ENCODE measurements at places on chromosomes 4 and X.

GRCh38 chrX:118577041-118577440 lies 81.4 kb downstream of the DOCK11 start:
- DNase-seq, result no peak

GRCh38 chrX:155179346-155179997 lies 36.8 kb upstream of the VBP1 start:
- DNase-seq, result no peak

DNA sequence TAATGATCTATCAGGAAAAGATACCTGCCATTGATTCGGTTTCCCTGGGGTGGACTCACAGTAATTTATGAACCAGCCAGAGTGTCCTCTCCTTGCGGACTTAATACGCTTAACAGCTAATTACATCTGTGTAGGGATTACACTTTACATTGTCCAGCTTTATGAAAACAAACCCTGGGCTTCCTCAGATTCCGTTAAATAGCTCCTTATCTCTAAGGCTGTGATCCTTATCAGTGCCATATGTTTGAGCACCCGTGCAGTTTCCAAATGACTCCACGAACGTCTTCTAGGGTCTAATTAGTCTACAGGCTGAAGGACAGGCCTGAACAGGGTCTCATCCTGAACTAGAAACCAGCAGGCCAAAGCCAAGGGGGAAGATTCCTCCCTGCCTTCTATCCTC lies 56.9 kb downstream of the KDR start:
- no peak for DNase-seq

DNA sequence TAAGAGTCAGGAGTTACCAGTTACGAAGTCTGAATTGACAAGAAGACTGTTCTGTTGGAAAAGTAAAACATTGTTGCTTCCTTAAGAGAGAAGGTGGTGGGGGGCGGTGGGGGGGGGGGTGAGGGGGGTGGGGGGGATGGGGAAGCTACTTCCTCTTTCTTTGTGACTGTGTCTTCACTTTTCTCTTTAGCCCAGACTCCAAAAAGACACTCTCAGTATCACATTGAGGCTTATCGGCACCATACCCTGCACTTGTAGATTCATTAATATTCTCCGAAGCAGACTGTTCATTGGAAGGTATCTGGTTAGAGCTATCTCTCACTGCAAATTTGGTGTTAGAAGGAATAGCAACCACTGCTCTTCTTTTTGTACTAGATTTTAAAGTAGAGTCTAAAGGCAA lies 94.5 kb upstream of the IL13RA1 start:
- peak; percentile 5 for DNase-seq

DNA sequence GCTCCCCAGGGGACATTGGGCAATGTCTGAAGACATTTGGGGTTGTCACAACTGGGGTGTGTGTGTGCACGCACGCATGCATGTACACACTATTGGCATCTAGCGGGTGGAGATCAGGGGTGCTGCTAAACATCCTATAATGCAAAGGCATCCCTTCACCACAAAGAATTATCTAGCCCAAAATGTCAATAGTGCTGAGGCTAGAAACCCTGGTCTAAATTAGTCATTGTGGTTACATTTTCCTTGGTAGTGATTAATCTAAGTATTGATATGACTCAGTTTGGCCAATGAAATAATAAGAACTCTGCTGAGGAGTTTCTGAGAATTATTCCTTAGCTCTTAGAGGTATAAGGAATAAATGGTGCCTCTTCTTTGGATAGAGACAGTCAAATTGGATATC lies 200.2 kb downstream of the CLCN4 start:
- DNase-seq, result no peak

DNA sequence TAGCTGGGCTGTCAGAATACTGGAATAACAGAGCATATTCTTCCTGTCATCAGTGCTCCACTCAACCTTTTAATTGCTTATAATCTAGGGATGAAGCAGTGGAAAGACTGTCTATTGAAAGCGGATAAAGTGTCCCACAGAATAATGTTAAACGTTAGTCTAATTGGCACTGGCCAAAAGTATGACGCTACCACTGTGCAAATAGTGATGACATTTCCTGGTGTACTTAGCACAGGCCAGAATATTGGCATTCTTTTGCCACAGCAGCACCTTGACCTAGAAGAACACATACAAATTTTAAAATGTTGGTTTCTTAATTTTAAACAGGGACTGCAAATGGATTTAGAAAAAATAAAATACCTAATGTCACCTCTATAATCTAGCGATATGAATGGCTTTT lies 635.2 kb upstream of the SPANXN1 start:
- DNase-seq, result no peak

- DNase-seq, result no peak
These were observed 233.9 kb upstream of the CXXC4 start for GRCh38 chr4:104728380-104729122.

- no peak for DNase-seq
These were observed 261.6 kb downstream of the IQCM start for GRCh38 chr4:149553959-149554520.

- no peak for DNase-seq
These were observed 8.1 kb upstream of the LINC00632 start for GRCh38 chrX:140701480-140701879.

DNA sequence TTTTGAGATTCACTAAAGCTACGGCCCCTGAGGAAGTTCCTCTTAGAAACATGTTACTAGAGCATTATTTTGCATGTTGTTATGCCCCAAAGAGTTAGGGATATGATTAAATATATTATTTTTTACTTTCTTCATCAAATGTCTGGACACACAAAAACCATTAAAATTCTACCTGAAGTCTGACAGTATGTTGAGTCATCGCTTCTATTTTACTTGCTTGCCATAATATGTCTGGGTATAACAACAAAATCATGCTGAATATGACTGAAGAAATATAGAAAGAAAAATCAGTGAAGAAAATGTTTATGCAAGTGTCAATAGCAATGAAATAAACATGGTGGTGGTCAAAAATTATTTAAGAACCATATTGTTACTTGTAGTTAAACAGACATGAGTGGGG lies 1818.5 kb upstream of the ADGRL3 start:
- DNase-seq, result no peak

- DNase-seq, result no peak
These were observed 164.1 kb upstream of the STS start for GRCh38 chrX:6983207-6983955.

DNA sequence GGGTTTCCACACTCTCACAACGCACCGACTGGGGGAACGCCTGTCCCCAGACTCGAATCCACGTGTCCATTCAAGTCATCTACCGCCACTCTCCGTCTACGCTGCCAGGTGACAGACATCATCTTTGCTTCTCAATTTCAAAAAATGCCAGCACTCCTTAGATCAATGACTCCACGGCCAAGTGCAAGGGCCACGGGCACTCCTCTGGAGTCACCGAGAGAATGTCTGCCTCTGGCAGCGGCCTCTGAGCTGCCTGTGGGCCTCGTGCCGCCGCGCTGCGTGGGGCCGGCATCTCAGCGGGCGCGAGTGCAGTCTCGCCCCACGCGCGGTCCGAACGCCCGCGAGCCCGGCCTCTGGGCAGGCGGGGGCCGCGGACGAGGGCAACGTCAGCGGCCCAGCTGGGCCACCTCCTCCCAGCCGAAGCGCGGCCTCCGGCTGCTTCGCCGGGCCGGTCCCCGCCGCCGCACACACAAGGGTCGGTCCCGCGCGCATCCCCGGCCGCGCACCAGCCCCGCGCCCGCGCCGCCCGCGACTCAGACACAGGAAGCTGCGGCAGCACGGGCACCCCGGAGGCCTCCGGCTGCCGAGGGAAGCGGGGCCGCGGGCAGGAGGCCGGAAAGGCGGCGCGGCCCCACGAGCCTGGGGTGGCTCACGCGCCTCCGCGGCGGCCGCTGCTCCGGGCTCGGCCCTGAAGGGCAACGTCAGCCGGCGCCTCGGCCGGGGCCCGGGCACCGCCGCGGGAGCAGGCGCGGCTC lies 450 bp downstream of the ACSL1 start:
- DNase-seq, result no peak

GRCh38 chrX:17613979-17614588 lies 123.2 kb upstream of the SCML1 start:
- no peak for DNase-seq

DNA sequence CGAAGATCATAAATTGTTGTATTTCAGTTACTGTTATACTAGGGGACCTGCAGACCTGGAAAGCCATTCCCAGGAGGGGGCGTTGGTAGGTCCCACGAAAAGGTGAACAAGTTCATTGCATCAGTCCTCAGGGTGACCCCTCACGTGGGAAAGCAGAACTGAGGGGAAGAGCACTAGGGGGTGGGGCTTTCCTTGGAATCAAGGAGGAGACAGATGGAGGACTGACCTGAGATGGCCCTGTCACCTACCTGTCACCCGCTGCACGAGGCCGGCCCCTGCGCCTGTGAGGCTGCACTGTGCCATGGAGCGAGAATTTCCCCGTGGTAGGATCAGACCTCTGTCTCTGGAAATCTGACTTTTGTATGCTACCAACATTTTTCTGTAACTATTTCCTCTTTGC lies 41.8 kb upstream of the CLDN24 start:
- DNase-seq, result no peak

DNA sequence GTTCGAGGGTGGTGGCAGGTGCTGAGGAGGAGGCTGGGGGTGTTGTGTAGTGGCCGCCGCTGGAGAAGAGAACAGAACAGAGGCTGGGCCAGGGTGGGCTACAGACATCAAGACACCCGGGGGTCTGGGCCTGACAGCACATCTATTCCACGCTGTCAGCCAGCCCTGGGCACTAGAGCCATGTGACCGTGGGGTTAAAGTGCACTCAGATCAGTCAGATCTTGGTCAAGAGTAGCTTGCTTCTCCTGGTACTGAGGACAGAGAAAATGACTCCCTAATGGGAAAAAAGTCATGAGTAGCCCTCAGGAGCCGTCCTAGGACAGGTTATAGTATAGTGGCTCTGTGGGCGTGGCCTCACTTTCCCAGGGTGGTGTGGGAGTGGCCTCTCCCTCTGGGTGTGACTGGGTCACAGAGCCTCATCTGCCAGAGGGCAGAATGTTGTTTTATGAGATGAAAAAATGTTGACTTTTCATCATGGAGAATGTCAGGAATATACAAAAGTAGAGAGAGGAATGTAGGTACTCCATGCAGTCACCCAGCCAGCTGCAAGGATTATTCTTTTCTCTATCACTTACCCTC lies 19.4 kb downstream of the TRMT44 start:
- DNase-seq, result no peak

Data from GM12891 (cell line).